Large intestine (tissue), 12 donors: ENCODE measurements at places on chromosomes 4 and X. TPM values are rescaled to one million over a fixed set of nuclear protein-coding genes. Genes with fewer than 3 reads are reported as not detected.

The TMEM35A gene
- 7.5 TPM for polyA plus RNA-seq

The UCP1 gene
- not detected for polyA plus RNA-seq

The GAK gene
- 96.1 TPM for polyA plus RNA-seq

The VEGFC gene
- 6.6 TPM for polyA plus RNA-seq
